ENCODE measurements at places on chromosomes 2 and 18. TPM values are rescaled to one million over a fixed set of nuclear protein-coding genes. Genes with fewer than 3 reads are reported as not detected.
A peak's percentile ranks its signal among the peaks of the same experiment; 100 is the strongest.

DNA sequence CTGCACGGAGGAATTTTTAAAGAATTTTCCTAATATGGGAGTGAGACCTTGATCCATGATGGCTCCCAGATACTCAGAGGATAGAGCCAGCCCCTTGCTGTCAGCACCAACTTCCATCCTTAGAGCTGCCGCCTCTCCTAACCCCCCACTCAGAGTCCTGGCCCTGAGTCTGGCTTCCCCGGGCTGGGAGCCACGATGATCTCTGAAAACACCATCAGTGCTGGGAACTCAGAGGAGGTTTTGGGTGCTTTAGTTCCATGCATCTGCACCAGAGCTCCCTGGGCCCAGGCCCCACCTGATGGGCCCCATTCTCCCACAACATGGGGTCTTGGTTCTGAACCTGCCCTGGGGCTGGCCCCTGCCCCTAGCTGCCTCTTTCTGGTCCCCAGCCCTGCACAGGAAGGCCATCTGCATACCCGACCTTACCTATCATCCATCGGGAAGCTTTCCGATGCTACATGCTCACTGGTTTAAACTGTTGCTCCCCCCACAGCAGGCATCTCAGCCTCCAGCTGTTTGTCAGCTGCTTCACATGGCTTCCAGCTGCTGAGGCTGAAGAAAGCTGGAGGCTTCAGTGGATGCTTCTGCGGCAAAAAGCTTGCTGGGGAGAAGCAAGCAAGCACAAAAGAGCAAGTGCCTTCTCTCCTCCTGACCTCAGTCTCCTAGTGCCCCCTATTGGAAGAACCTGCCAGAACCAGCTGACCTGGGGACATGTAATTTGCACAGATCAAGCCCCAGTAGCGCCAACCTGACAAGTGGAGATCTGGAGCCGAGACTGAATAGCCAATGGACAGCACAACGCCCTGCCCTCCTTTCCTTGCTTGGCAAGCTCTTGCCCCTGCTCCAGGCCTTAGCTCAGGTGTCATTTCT, 24.2 kb upstream of the RHOB start:
- no peaks in the 10 kb centered on the region for H3K36me3 ChIP-seq
- DNase-seq, result peak; percentile 45
- H3K27ac ChIP-seq, result no peak overlapping the region
- H3K4me1 ChIP-seq, result peaks cover 33% of the 10 kb centered on the region

DNA sequence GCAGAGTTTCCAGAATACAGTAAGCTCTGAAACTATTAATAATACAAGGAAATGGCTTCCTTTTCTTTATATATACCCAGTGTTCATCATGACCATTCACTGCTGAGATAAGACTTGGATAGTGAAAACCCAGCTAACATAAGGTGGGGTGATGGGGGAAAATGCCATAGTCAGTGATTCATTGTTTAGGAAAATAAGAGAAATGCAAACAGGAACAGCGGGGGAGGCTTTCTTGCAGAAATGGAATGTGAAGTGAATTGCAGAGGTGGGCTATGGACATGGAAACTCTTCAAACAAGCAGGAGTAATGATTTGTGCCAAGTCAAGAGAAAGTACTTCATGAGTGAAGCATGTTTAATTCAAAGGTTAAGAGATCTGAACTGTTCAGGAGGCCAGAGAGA, 519.4 kb downstream of the TDRD15 start:
- H3K4me1 ChIP-seq, result no peaks in the 10 kb centered on the region
- H3K27ac ChIP-seq, result no peak overlapping the region
- H3K4me3 ChIP-seq, result no peak overlapping the region

GRCh38 chr18:3892152-3892551, 442.2 kb downstream of the TGIF1 start:
- no peak for DNase-seq
- H3K4me1 ChIP-seq, result no peaks in the 10 kb centered on the region
- peaks cover 2% of the 10 kb centered on the region for H3K27me3 ChIP-seq

DNA sequence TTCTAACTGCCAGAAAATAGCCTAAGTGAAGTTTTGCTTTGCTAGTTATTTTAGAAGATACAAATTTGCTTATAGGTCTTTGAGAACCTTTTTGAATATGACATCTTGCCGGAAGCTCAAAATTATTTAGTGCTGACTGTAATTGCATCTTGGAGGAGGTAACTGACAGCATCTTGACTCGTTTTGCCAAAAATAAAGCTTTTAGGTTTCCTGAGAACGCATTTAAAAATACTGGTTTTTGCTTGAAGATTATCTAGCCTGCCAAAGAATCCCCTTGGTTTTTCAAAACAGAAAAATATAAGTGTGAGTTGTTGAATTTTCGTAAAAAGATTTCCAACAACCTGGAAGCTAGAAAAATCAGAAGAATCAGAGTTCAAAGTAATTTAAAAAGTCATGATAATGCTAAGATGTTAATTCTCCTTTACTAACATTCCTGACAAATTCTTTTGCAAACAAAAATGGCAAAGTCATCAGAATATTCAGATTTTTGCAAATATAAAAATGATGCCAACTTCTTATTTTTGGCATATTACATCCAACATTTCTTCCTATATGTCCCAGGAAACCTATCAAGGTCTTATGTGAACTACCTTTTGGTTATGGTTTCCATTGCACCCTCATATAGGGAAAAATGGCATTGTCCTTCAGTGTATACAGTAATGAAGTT, 178.0 kb upstream of the SLC8A1 start:
- no peak overlapping the region for H3K27ac ChIP-seq
- DNase-seq, result no peak
- H3K27me3 ChIP-seq, result no peaks in the 10 kb centered on the region
- H3K4me1 ChIP-seq, result no peaks in the 10 kb centered on the region

DNA sequence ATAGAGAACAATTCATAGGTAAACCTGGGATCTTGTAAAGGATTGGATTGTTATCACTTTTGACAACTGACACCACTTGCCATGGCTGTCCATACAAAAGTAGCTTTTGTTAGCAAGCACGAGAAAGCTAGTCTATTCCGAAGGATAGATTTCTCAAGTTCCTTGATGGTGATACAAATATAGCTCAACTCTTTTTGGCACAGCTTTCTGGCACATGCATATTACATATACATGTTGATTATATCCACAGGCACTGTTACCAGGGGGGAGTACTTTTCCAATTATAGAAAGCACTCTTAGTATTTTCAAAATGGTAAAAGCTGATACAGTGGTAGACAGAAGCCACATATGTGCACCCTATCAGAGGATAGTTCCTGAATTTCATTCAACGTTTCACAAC, 168.9 kb downstream of the UPP2 start:
- no peaks in the 10 kb centered on the region for H3K27me3 ChIP-seq
- no peak for DNase-seq
- H3K4me3 ChIP-seq, result no peak overlapping the region

GRCh38 chr2:73640946-73641766, 1.1 kb downstream of the NAT8 start:
- peaks cover 13% of the 10 kb centered on the region for H3K27me3 ChIP-seq
- no peak overlapping the region for H3K4me3 ChIP-seq

- no peak overlapping the region for H3K4me3 ChIP-seq
- no peak overlapping the region for H3K27ac ChIP-seq
- no peaks in the 10 kb centered on the region for H3K27me3 ChIP-seq
- no peaks in the 10 kb centered on the region for H3K36me3 ChIP-seq
- peaks cover 5% of the 10 kb centered on the region for H3K4me1 ChIP-seq
- DNase-seq, result no peak
These were observed 226.1 kb upstream of the LYPD1 start for GRCh38 chr2:132896073-132896472.

GRCh38 chr2:117232305-117232704, 582.2 kb upstream of the DDX18 start:
- no peaks in the 10 kb centered on the region for H3K4me1 ChIP-seq
- H3K36me3 ChIP-seq, result no peaks in the 10 kb centered on the region
- no peak overlapping the region for H3K4me3 ChIP-seq
- DNase-seq, result no peak

DNA sequence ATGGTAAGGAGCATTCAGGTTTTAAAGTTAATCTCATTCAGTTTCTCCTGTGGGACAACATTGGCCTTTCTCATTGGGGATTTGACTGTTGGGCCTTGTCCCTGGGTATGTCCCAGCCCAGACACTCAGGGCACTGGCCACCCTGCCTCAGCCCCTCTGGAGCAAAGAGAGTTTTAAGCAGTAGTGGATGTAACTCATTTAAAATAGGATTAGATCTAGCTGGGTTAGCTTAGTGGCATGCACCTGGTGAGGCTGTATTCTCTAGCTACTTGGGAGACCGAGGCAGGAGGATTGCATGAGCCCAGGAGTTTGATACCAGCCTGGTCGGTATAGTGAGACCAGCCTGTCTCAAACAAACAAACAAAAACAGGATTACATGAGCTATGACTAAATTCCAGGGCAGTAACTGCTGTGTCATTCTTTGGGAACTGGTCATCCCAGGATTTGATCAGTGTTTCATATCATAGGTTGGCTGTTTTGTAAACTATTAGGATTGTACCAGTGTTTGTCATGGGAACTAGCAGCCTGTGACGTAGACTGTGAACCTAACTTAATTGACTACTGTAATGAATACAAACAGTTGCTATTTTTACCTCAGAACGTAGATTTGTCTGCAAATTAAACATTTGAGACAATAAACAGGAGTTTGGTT, 12.5 kb downstream of the INPP4A start:
- H3K27ac ChIP-seq, result peak overlapping the region; percentile 73
- peaks cover 97% of the 10 kb centered on the region for H3K4me1 ChIP-seq
- peaks cover 47% of the 10 kb centered on the region for H3K36me3 ChIP-seq
- H3K27me3 ChIP-seq, result no peaks in the 10 kb centered on the region
- no peak for DNase-seq
- no peak overlapping the region for H3K4me3 ChIP-seq

- no peak overlapping the region for H3K27ac ChIP-seq
- H3K4me1 ChIP-seq, result no peaks in the 10 kb centered on the region
- no peaks in the 10 kb centered on the region for H3K36me3 ChIP-seq
- DNase-seq, result no peak
- H3K27me3 ChIP-seq, result no peaks in the 10 kb centered on the region
These were observed 1569.7 kb upstream of the SLC39A10 start for GRCh38 chr2:194087089-194087958.

DNA sequence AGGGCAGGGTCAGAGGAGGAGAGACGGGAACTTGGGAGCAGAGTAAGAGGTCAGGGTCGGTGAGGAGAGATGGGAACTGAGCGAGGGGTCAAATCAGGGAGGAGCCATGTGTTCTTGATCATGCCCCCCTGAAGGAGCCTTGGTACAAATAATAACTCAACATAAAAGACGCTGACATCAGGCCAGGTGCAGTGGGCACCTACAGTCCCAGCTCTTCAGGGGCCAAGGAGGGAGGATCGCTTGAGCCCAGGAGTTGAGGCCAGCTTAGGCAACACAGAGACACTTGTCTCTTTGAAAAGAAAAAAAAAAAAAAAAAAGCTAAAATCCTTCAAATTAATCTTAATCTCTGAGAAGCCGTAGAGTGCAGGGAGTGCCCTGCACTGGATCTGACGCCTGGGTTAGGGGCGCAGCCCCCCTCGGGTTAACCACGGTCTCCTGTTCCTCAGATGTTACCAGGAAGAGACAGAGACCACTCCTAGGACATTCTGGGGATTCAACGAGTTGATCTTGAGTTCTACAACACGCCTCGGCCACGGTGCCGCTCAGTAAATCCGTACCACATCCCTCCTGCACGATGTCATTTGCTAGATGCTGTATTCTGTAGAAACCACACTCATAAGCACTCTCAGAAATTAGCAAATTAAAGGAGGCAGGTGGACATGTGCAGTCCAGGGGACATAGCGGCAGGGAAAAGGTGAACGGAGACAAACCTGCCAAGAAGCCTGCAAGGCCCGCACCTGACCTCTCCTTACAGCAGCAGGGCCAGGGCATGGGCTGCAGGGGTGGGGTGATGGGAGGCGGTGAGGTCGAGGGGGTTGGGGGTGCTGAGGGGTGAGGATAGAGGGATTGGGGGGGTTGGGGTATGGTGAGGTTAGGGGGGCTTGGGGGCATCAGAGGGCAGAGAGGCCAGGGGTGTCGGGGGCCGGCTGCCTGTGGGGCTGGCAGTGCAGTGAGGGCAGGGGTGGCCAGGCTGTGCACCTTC, 29.2 kb downstream of the SLC66A2 start:
- no peaks in the 10 kb centered on the region for H3K4me1 ChIP-seq
- no peak for DNase-seq
- H3K27me3 ChIP-seq, result no peaks in the 10 kb centered on the region
- H3K27ac ChIP-seq, result no peak overlapping the region
- H3K4me3 ChIP-seq, result no peak overlapping the region

DNA sequence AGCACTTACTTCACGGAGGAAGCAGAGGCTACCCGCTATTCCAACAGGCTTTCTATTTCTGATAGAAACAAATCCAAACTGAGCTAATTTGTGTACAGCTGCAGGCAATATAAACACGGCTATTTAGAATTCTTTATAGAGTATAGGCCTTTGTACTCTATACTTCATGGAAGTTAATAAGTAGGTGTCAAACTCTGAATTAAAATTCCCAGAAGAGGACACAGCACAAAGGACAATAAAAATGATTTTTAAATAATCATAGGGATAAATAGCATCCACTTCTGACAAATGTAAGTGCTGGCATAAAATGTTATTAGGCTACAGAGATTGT, 261.5 kb downstream of the AFF3 start:
- H3K4me3 ChIP-seq, result no peak overlapping the region
- H3K27me3 ChIP-seq, result no peaks in the 10 kb centered on the region
- H3K4me1 ChIP-seq, result no peaks in the 10 kb centered on the region
- no peaks in the 10 kb centered on the region for H3K36me3 ChIP-seq
- H3K27ac ChIP-seq, result no peak overlapping the region

DNA sequence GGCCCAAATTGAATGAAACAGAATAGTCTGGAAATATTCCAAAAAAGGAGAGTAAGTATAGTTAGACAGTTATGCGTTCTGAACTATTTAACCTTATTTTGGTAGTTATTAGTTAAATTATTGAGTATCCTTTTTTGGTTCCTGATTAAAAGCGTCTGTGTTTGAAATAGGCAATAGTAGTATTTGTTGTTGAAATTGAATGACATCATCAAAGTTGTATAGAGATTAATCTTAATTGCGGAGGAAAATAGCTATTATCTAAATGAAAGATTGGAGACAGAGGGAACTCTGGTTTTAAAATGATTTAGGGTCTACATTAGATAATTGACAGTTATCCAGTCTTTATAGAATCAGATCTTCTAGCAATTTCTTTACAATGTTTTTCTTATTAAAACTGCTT, 115.8 kb downstream of the BIRC6 start:
- H3K27ac ChIP-seq, result no peak overlapping the region
- H3K27me3 ChIP-seq, result no peaks in the 10 kb centered on the region
- H3K4me3 ChIP-seq, result no peak overlapping the region
- H3K4me1 ChIP-seq, result peaks cover 17% of the 10 kb centered on the region
- peaks cover 59% of the 10 kb centered on the region for H3K36me3 ChIP-seq

GRCh38 chr2:223855426-223855825, 18.0 kb upstream of the AP1S3 start:
- H3K36me3 ChIP-seq, result peaks cover 44% of the 10 kb centered on the region
- H3K4me1 ChIP-seq, result peaks cover 29% of the 10 kb centered on the region
- no peaks in the 10 kb centered on the region for H3K27me3 ChIP-seq
- H3K4me3 ChIP-seq, result no peak overlapping the region
- no peak overlapping the region for H3K27ac ChIP-seq
- DNase-seq, result no peak

- no peaks in the 10 kb centered on the region for H3K4me1 ChIP-seq
- no peak overlapping the region for H3K27ac ChIP-seq
- DNase-seq, result no peak
- peaks cover 2% of the 10 kb centered on the region for H3K27me3 ChIP-seq
- no peaks in the 10 kb centered on the region for H3K36me3 ChIP-seq
These were observed 164.5 kb downstream of the NAPG start for GRCh38 chr18:10690366-10690765.

SPHKAP gene
- not detected for total RNA-seq

UGT1A5 gene
- total RNA-seq, result not detected

RAB17 gene
- total RNA-seq, result not detected

GKN1 gene
- not detected for total RNA-seq

SLC23A3 gene
- total RNA-seq, result 2.3 TPM

KRTCAP3 gene
- total RNA-seq, result 10.1 TPM

PLEKHH2 gene
- total RNA-seq, result 0.48 TPM

FOXD4L1 gene
- 0.18 TPM for total RNA-seq
